ENCODE measurements at places on chromosomes 4 and X. TPM values are rescaled to one million over a fixed set of nuclear protein-coding genes. Genes with fewer than 3 reads are reported as not detected.

The ADGRA3 gene
- total RNA-seq, result 2.1 TPM

GRCh38 chrX:45001048-45001447, 128.1 kb downstream of the KDM6A start:
- H3K4me1 ChIP-seq, result peaks cover 23% of the 10 kb centered on the region
- H3K36me3 ChIP-seq, result no peaks in the 10 kb centered on the region
- no peaks in the 10 kb centered on the region for H3K27me3 ChIP-seq
- no peak overlapping the region for H3K27ac ChIP-seq
- H3K4me3 ChIP-seq, result no peak overlapping the region

DNA sequence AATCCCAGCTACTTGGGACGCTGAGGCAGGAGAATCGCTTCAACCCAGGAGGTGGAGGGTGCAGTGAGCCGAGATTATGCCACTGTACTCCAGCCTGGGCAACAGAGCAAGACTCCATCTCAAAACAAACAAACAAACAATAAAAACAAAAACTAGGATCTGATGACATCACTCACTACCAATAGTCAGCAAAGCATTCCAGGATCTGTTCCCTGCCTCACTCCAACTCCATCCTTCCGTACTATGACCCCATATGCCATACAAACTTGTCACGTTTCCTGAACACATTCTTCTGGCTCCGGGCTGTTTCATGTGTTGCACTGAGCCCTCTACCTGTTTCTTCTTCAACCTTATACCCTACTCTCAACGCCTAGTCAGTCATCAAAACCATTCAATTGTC, 47.3 kb downstream of the RBM47 start:
- H3K4me3 ChIP-seq, result no peak overlapping the region
- no peak for DNase-seq
- no peaks in the 10 kb centered on the region for H3K36me3 ChIP-seq
- H3K27ac ChIP-seq, result no peak overlapping the region
- H3K27me3 ChIP-seq, result no peaks in the 10 kb centered on the region

DNA sequence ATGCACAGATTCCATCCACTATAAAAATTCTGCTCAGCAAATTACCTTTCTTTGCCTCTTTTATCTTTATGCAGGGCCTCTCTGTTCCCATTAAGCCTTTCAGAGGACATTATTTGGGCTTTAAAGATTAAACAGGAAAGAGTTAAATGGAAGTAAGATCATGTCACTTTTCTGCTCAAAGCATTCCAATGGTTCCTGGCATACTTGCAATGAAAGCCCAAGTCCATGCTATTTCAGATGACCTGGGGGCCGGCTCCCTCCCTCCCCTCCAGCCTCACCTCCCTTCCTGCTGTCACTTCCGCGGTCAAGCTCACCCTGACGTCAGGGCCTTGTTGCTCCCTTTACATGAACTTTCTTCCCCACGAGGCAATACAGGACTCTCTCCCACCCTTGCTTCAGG, 125.5 kb downstream of the C4orf51 start:
- no peaks in the 10 kb centered on the region for H3K4me1 ChIP-seq
- no peak overlapping the region for H3K27ac ChIP-seq
- no peaks in the 10 kb centered on the region for H3K27me3 ChIP-seq
- no peak overlapping the region for H3K4me3 ChIP-seq
- no peaks in the 10 kb centered on the region for H3K36me3 ChIP-seq

GRCh38 chrX:5163663-5164062, 1065.0 kb downstream of the NLGN4X start:
- no peaks in the 10 kb centered on the region for H3K27me3 ChIP-seq
- no peaks in the 10 kb centered on the region for H3K36me3 ChIP-seq
- H3K27ac ChIP-seq, result no peak overlapping the region
